ENCODE measurements at places on chromosomes 1 and 21.

DNA sequence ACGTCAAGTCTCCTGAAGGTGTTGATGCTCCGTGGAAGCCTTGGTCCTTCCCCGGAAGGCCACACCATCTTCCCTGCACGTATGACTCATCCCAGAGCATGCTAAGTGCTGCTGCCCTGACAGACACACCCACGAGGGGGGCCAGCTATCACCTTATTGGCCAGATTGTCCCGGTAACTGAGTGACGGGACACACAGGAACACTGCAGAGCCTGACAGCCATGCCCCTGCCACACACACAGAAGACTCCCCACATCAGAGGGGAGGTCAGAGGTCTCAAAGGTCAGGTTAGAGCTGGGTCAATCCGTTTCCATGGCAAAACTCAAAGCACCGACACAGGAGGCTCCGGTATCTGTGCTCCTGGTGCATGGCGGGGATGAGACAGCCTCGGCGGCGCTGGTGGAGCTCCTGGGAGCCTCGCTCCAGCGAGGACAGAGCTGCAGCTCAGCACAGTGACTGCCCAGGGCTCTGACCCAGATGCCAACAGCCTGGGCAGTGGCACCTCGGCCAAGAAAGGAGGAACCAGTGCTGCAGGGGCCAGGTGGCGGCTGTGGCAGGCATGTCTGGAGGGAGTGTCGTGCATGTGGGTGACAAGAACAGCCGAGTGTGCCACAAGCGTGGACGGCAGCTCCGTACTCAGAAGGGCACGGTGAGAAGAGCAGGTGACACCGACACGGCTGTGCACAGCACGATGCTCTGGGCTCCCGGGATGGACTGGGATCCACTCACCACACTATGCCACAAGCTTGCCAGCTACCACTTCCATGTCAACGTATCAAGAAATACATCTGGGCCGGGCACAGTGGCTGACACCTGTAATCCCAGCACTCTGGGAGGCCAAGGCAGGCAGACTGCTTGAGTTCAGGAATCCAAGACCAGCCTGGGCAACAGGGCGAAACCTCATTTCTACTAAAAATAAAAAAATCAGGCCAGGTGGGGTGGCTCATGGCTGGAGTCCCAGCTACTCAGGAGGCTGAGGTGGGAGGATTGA, 14.8 kb upstream of the TMEM240 start:
- no peak for DNase-seq

DNA sequence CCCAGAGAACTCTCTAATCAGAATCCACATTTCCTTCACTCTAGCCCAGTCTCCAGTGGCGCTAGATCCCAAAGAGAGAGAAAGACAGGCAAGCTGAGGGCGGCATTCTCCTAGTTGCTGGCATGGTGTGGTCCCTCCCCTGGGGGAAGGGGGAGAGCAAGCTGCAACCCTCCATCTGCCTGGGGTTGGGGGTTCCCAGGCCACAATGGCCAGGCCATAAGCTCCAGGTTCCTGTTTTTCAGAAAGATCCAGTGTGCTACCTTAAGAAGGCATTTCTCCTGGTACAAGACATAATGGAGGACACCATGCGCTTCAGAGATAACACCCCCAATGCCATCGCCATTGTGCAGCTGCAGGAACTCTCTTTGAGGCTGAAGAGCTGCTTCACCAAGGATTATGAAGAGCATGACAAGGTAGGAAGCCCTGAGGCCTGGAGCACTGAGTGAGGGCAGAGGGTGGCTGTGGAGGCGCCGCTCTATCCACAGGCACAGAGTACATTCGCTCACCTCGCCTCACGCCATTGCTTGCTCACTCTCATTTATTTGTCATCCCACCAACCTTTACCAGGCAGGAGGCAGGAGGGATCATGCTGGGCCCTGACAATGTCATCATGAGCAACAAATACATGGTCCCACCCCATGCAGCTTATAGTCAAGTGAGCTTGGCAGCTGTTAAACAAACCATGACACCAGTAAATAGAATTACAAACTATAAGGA, 6.6 kb downstream of the CSF1 start:
- DNase-seq = no peak

GRCh38 chr1:234858722-234859121, 248.7 kb upstream of the IRF2BP2 start:
- no peak for DNase-seq

DNA sequence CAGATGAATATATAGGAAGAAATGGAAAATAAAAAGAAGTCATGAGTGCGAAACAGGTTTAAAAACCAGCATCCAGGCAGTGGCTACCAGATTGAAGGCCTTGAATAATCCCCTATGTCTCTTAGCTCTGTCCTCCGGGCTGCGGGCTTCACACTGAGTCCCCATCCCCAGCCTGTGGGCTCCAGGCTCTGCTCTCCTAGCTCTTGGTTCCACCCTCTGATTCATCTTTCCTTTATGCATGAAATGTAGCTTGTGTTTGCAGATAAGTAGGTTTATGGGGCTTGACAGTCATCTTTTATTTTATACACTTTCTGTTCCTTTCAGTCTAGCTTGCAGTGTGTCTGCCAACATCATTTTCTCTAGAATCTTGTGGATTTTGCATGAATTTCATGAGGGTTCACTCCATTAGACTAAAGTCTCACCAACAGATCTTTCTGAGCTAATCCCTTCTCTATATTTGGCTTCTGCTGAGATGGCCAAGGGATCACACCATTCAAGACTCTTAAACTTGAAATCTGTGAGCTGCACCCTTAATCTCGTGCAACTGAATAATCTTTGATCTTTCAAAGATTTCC, 174.5 kb downstream of the PLPPR4 start:
- no peak for DNase-seq

DNA sequence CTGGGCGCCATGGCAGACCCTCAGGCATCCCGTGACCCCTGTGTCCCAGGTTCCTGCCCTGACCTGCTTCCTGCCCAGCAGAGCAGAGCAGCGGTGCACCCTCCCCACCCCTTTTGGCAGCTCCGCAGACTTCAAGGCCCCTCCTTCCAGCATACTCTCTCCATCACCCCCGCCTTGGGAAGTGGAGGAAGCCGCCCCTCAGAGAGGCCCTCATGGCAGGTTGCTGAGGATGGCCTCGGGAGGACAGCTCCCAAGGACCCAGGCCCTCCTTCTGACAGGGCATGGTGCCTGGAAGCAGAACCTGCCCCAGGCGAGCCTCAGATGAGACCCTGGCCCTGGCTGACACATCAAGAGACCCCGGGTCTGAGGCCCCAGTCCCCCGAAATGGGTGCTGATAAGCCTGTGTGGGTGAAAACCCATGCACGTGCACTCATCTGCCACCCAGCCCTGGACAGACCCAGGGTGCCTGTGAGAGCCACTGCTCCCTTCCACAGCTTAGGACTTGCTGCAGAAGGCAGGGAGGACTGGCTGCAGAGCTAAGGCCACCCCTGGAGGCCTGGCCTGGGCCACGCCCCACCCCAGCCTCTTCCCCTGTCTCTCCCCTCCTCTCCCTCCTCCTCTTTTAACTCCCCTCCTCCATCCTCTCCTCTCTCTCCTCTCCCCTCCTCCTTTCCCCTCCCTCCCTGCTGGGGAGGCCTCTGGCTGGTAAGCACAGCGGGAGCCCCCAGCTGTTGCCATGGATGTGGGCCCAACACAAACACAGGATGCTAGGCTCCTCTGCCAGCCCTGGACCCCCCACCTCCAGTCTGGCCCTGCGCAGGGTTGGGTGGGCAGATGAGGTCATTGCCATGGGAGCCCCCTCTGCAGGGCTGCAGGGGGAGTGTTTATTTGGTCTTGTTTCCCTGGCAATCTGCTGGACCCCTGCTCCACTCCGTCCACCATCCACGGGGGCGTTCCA, 33.7 kb downstream of the WNT9A start:
- DNase-seq = no peak

GRCh38 chr1:56531624-56532349, 47.6 kb downstream of the PLPP3 start:
- no peak for DNase-seq

DNA sequence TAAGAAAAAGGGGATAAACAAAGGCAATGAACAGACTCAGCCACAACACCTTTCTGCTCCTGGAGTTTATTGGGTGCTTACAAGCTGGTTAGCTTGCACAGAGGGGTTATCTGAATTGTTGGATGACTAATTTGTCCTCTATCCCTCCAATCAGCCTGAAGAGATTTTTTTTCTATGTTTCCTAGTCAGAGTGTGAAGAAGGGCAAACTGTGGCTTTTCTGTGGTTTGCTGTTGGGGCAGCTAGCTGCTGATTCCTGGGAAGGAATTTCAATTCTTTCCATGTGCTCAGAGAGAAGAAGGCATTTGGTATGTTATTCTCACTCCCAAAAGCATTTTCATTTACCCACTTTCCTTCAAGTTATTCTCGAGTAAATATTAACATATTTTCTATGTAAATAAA, 48.6 kb downstream of the PCP4 start:
- peak; percentile 34 for DNase-seq

GRCh38 chr1:247102381-247102780, 1.8 kb downstream of the ZNF669 start:
- no peak for DNase-seq

GRCh38 chr1:68255301-68255700, 23.0 kb upstream of the WLS start:
- DNase-seq = no peak

GRCh38 chr1:2594001-2594640, 7.5 kb downstream of the PRXL2B start:
- peak; percentile 45 for DNase-seq

GRCh38 chr1:242427519-242427918, 97.0 kb downstream of the PLD5 start:
- no peak for DNase-seq

DNA sequence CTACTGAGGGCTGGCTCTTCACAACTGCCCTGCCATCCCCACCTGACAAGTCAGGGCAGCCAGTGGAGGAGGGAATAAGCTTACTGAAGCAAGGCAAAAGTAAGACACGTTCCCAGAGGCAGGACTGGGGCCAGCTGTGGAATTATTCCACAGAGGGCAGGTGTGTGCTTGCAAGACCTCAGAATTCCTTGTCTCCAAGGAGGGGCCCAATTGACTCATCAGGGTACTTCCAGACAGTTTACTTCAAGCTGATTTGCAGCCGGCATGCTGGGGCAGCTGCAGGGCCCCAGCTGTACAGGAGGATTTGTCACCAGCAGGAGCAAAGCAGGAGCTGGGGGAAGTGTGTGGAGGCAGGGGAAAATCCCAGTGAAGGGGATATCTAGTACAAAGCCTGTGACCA, 167.5 kb upstream of the CAMK1G start:
- no peak for DNase-seq

- no peak for DNase-seq
These were observed 2.4 kb downstream of the ELF3 start for GRCh38 chr1:202012544-202013478.

- DNase-seq = no peak
These were observed 20.6 kb downstream of the ABCG1 start for GRCh38 chr21:42239556-42239955.

GRCh38 chr1:151991663-151992302, 1.9 kb downstream of the S100A10 start:
- DNase-seq = no peak

GRCh38 chr1:33468967-33469366, 3.5 kb upstream of the ZSCAN20 start:
- no peak for DNase-seq

- no peak for DNase-seq
These were observed 3.2 kb downstream of the NIT1 start for GRCh38 chr1:161121042-161121650.

GRCh38 chr21:27622631-27623030, 655.7 kb upstream of the ADAMTS5 start:
- DNase-seq = no peak

DNA sequence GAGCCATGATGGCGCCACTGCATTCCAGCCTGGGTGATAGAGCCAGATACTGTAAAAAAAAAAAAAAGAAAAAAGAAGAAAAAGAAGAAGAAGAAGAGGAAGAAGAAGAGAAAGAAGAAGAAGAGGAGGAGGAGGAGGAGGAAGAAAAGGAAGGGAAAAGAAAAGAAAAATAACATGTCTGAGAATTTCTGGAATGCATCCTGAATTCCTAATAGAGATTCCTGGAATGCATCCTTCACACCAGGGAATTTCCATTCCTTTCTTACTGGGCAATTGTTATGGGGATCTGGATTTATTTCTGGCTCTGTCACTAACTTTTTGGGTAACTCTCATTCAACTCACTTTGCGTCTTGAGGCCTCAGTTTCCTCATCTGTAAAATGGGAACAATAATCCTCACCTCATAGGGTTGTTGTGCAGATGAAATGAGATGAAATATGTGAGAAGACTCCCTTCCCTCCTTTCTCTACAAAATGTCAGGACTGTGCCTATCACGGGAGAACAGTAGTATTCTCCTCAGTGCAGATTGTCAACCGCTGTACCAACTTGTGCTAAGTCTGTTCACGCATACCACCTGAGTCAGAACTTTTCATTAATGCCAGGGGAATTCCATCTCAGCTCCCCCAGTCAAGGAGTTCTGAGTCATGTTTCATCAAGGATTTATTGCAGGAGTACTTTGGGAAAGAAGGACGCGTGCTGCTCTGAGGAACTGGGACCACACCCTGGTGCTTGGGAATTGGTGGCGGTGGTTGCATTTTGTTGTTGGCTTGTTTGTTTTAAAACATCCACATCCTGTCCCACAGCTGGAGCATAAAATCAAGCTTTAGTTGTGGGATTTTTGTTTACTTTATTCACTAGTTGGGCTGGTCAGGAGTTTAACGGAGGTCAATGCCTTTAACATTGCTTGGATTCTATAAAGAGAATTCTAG, 42.4 kb upstream of the ROR1 start:
- DNase-seq = peak; percentile 89

DNA sequence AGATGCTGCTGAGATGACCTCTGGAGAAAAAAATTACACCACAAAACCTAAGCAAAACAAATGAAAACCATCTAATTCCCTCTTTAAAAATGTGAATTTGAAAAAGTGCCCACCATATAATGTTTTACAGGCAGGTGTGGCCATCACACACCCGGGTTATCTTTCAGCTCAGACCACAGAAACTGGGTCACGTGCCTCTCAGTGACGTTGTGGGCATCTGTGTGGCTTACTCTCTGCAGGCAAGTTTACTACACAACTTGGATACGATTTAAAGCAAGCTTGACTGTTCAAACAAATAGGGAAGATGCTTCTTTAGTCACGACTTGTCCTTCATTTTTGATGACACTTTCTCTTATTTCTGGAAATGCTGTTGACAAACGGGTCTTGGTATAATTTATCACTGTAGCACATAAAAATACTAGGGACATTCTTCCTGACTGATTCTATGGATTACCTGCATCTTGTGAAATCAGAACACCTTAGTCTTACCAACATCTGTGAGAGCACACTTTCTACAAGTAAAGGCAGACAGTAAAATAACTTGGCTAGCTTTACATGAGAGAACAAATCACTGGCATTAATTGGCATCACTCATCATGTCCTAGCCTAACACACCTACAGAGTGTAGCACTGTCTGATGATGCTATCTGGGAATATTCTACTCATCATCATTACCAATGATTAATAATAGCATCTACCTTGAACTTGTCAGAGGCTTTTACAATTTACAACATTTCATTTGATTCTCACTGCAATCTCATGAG, 89.3 kb upstream of the EDEM3 start:
- DNase-seq = no peak

Data from retinal pigment epithelial cell (primary cell).